Fibroblast of skin of abdomen (primary cell): ENCODE measurements at places on chromosomes 7 and 10.
A peak's percentile ranks its signal among the peaks of the same experiment; 100 is the strongest.

DNA sequence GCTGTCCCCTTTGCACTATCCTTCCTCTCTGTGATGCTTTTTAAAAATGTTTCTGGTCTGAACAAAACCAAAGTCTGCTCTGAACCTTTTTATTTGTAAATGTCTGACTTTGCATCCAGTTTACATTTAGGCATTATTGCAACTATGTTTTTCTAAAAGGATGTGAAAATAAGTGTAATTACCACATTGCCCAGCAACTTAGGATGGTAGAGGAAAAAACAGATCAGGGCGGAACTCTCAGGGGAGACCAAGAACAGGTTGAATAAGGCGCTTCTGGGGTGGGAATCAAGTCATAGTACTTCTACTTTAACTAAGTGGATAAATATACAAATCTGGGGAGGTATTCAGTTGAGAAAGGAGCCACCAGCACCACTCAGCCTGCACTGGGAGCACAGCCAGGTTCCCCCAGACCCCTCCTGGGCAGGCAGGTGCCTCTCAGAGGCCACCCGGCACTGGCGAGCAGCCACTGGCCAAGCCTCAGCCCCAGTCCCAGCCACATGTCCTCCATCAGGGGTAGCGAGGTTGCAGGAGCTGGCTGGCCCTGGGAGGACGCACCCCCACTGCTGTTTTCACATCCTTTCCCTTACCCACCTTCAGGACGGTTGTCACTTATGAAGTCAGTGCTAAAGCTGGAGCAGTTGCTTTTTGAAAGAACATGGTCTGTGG lies 11.4 kb upstream of the CSGALNACT2 start:
- DNase-seq, result no peak

- DNase-seq, result no peak
Measured at GRCh38 chr7:14714161-14714728, 188.3 kb downstream of the DGKB start.

DNA sequence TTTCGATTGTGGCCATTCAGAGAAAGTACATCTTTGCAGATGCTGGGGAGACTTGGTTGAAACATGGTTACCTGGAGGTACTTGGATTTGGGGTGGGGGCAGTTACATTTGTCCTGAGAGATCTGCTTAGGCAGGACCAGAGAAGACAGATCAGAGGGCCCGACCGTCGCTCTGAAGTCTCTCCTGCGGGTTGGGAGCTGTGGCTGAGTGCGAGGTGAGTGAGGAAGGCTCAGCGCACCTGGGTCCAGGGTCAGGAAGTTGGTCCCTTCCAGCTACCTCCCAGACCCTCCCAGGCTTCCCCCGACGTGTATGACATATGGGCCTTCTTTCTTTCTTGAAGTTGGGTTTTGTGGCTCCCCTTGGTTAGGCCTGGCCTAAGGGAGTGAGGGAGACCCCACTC lies 56.3 kb downstream of the LHPP start:
- DNase-seq, result no peak

DNA sequence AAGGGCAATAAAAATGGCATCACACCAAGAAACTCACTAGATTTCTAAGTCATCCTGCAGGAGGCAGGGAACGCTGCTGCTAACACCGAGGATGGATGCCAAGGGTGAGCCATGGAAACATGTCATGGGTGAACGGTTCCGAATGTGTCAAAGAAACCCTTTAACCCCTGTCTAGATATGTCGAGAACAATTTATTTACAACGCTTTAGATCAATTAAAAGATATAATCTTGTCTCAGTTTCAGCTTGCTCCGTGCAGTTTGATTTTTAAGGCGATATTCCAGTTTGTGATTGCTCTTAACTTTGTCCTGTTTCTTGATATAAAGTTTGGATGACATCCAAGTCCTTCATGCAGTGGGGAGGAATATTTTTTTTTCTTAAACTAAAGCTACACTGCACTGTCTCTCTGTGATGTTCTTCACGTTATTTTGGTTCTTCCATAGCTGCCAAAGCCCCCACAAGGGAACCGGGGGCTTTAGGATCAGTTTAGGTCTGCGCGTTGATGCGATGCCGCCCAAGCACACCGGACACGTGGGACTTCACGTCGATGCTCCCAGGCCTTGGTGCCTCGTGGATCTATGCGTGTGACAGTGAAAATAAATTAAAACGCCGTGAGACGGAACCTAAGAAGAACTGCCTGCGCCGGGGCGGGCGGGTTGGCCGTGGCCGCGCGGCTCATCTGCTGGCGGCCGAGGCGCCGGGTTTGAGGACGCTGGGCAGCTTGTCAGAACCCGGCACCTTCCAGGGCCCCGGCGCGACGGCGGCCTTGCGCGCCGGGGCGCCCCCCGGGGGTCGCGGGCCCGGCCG lies 220.3 kb downstream of the PHTF2 start:
- DNase-seq, result peak; percentile 48

DNA sequence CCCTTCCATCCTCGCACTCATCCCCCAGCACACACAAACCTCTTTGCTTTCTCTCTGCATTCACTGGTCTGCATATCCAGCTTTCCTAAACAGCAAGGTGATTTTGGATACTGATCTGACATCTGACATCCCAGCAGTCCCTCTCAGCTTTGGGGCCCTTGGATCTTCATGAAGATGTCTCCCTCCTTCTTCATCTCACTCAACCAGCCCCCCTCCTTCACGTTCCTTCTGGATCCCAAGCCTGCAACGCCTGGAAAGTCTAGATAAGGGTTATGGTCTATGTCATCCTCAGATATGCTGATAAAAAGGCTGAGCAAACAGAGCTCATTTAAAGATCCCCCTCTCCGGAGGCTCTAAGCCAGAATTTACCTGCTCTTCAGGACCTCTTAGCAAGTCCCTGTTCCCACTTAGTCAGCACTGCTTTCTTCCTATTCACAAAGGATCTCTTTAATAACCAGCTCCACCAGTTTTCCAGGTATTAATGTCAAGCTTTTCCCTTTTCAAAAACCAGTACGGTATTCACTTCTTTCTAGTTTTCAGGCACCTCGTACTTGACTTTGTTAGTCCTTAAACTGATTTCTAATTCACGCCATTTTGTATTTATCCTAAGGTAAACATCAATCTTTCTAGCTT lies 38.9 kb downstream of the CREB3L2 start:
- no peak for DNase-seq

DNA sequence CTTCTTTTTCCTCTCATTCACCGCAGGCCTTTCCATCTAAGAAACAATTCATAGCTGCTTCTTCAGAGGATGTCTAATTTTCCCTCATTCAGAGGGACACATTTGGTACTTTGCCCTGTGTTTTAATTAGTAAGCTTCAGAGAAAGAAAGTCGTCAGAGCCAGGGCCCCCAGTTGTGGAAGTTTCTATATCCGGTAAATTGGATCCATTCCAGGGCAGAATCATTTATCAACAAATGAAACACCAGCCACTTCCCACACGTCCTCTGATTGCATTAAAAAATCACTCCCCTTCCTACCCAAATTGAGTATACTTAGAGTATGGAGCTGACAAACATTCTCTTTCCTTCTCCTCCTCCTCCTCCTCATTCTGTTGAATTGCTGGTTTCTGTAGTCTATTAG lies 205.8 kb upstream of the HDAC9 start:
- DNase-seq, result no peak
